ENCODE measurements at places on chromosomes 1 and 21.

- no peak for DNase-seq
Measured at GRCh38 chr1:235821361-235821981, 45.2 kb downstream of the LYST start.

DNA sequence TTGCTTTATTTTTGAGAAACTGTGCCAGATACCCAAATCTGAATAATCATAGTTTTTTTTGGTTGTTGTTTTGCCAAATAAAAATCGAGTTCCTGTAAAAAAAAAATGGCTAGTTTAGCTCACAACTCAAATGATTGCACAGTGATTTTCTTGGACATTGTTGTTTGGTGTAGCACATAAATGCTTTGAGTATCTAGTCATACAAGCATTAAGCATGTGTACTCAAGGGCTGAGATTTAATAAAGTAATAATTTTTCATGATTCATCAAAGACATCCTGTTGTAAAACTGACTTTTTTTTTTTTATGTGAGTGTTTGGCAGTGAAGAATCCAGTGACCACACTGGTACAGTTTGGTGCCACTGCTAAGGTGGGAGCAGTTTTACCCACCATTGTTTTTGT, 18.8 kb downstream of the ITSN1 start:
- DNase-seq = no peak

- no peak for DNase-seq
Measured at GRCh38 chr1:48920851-48921250, 144.2 kb upstream of the BEND5 start.

DNA sequence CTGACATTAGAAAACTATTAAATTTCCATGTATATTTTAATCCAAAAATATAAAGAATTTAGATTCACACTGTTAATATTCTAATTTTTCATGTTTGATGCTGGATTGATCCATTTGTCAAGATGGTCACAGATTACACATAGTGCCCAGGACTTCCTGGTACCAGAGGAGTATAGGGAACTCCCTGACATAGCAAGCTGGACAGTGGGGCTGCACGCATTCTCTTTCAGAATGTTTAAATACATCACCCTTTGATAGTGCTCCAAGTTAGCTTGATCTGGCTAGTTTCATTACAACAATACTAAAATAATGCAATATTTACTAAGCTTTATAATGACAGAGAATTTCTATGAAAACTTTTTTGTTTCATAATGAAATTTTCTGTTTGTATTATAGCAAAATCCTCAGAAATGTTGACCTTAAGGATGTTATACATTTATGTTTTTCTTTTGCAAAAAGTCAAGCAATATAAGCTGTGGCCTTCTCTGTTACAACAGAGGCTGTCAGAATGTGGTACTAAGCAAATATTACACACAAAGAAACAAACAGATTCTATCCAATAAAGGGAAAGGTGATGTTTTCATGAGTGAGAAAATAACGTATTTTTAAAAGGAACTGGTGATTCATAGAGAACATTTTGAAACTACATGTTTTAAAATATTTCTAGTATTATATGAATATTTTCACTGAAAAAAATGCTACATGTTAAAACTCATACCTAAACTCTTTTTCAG, 84.7 kb downstream of the SLC35F3 start:
- no peak for DNase-seq

- no peak for DNase-seq
Measured at GRCh38 chr1:109433322-109433721, 7.1 kb upstream of the PSMA5 start.

- no peak for DNase-seq
Measured at GRCh38 chr1:233055879-233056641, 105.6 kb downstream of the NTPCR start.

DNA sequence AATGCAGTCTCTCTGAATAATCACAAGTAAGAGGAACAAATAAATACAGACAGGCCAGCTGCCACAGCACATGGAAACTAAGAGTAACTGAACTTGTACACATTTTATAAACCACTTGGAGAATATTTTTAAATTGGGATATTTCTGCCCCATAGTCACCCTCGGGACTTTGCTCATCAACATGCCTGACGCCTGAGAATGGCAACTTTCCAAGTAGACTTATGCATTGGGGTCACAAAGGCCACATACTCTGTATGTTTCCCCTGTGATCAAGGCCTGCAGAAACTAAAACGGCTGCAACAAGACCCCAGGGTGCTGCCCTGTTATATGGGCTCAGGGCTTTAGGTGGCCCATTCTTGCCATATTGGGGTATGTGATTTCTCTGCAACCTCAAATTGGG, 38.3 kb upstream of the GJA5 start:
- DNase-seq = no peak

- no peak for DNase-seq
Measured at GRCh38 chr1:10948463-10948775, 64.0 kb upstream of the TARDBP start.

GRCh38 chr1:209803568-209803967, 2.4 kb downstream of the IRF6 start:
- DNase-seq = no peak

DNA sequence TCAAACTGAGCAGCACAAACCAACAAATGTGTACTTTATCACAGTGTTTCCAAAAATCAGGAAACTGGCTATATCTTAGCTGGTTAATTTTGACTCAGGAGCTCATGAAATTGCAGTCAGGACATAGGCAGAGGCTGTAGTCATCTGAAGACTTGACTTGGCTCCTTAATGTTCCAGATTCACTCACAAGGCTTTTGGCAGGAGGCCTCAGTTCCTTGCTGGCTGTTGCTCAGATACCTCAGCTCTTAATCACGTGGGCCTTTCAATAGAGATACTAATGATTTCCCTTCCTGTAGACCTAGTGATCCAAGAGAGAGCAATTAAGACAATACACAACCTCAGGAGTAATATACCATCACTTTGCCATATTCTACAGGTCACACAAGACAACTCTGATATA, 537.7 kb downstream of the BRINP3 start:
- no peak for DNase-seq

DNA sequence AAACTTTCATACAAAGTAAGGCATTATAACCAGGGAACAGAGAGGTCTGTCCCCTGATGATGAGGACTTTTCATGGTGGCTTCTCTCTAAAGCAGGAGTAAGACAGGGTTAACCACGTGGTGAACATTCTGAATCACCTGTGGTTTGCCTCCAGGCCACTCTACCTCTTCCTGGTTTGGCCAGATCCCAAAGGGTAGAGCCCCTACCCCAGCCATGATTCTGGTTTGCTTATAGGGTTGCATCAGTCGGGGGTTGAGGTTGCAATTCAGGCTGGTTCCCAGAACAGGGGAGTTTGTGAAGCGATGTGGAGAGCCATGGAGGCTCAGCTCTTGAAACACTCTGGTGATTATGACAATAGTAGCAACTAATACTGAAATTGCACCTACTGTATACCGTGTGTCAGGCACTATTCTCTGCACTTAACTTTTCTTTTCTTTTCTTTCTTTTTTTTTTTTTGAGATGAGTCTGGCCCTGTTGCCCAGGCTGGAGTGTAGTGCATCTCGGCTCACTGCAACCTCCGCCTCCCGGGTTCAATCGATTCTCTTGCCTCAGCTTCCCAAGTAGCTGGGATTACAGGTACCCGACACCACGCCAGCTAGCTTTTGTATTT, 8.3 kb downstream of the CNR2 start:
- no peak for DNase-seq

DNA sequence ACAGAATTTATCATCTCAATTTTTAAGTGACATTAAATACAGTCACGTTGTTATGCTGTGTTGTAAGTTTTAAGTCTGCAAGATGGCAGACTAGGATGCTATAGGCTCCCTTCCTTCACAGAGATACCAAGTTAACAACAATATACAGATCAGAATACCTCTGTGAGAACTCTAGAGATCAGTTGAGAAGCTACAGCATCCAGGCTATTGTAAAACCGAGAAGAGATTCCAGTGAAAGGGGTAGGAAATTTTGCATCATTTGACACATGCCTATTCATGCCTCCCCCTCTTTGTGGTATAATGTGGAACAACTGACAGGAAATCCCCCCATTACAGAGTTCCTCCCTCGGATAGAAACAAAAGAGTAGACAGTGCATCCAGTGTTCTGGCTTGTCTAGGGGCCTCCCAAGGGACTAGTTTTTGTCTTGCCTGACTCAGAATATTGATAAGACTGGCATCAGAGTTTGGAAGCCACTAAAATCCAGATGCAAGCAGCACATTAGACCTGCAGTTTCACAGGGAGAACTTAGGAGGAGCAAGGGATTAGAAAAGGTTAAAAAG, 80.6 kb downstream of the LBR start:
- DNase-seq = no peak

GRCh38 chr21:44943686-44944550, 4.1 kb downstream of the SLX9 start:
- DNase-seq = no peak

DNA sequence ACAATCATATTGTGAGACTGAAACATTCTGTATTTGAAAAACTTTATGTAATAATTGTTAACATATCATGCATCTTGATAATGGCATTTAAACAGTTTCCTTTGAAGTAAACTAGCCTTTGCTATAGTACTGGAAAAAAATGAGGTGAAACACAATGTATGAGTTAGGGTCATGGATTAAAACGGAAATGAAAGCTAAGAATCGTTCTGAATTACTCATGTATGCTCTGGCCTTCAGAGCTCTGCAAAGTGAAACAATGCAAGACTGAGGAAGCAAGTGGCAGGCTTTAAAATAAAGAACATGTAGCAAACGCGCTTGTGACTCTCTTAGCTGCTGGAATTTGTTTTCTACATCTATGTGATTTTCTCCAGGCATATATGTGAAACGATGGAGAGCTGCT, 317.1 kb downstream of the DPYD start:
- no peak for DNase-seq

GRCh38 chr1:200542162-200542561, 78.4 kb downstream of the KIF14 start:
- DNase-seq = no peak

DNA sequence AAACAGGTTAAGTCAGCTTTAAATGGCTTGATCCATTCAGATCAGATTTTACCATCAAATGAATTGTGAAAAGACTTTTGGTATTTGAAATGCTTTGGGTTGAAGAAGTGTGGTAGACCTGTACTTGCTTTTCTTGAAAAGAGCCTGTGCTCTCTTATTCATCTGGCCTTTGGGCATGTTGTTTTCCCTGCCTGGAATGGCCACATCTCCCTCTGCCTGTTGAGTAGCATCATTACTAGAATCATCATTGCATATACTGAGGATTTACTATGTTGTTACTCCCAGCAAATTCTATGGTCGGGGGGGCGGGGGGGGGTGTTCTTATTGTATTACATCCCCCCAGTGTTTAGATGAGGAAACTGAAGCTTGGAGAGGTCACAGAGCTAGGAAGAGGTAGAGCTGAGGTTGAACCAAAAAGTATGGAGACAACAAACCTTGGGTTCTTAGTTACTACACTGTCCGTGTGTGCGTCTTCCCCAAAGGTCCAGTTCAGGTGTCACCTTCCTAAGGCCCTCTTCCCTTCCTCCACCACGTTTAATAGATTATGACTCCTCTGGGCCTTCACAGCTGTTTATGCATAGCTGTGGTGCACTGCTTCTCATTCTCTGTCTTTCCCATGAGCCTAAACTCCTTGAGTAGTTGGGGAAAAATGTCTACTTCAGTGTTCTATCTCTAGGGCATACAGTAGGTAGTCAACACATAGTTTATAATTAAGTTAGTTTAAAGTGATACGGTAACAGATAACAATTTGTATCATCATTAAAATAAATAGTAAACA, 246.4 kb upstream of the HOOK1 start:
- DNase-seq = no peak

DNA sequence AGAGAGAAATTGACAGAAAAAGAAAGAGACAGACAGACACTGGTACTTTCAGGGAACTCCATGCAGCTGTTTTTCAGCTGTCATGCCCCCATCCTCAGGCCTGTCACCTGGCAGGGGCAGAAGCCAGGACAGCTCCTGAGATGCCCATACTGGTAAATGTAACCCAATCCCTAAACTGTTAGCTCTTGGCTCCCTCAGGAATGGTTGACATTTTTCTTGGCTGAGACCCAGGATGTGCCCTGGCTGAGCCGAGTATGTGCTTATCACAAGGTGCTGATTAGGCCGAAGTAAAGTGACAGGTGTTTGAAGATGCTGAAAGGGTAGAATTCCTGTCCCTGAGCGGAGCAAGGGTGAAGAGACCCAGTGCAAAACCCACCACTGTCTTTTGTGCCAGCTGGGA, 50.7 kb downstream of the PGM1 start:
- no peak for DNase-seq

- DNase-seq = no peak
Measured at GRCh38 chr1:86169625-86170024, 13.1 kb upstream of the COL24A1 start.

DNA sequence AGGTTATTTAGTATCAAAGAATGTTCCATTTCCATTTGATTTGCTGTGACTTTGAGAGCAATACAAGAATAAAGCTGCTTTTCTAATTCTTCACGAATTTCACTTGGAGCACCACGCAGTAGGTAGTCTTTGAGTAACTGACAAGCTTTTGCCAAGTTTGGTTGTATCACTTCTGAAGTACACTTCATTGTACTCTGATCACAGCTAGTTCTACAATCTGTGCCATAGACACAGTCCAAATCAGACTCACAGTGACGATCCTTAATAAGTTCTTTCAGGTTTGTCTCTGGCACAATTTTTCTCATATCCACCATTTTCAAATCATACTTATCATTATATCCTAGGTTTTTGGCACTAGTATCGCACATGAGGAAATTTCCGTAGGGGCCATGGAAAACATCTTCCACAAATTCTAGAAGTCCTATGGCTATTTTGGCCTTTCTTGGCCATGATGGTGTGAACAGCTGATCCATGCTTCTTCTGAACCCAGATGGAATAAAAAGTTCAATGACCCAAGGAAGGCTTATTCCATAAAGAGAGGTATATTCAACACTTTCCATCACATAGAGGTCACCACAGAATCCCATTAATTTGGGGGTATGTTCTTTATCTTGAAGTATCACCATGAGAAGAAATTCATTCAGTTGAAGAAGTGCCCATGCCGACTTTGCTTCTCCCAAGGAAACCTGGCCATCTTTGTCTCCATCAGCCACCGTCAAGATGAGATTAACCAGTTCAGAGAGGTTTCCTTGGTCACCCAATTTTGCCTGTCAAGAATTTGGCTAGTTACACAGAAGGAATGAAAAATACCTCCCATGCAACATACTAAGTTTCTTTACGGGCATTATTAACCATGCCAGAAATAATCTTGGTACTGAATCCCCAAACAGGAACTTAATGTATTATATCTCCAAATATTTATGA, 11.9 kb downstream of the RPL5 start:
- no peak for DNase-seq

GRCh38 chr1:154425172-154425571, 20.0 kb downstream of the IL6R start:
- DNase-seq = no peak

- no peak for DNase-seq
Measured at GRCh38 chr1:58592522-58593134, 15.6 kb upstream of the TACSTD2 start.
